Stimulated activated CD8-positive, alpha-beta memory T cell treated with anti-CD3 and anti-CD28 coated beads, Interleukin-4, amount 100 ng/mL, for 48 hours (primary cell): ENCODE measurements at places on chromosomes 4 and X.

DNA sequence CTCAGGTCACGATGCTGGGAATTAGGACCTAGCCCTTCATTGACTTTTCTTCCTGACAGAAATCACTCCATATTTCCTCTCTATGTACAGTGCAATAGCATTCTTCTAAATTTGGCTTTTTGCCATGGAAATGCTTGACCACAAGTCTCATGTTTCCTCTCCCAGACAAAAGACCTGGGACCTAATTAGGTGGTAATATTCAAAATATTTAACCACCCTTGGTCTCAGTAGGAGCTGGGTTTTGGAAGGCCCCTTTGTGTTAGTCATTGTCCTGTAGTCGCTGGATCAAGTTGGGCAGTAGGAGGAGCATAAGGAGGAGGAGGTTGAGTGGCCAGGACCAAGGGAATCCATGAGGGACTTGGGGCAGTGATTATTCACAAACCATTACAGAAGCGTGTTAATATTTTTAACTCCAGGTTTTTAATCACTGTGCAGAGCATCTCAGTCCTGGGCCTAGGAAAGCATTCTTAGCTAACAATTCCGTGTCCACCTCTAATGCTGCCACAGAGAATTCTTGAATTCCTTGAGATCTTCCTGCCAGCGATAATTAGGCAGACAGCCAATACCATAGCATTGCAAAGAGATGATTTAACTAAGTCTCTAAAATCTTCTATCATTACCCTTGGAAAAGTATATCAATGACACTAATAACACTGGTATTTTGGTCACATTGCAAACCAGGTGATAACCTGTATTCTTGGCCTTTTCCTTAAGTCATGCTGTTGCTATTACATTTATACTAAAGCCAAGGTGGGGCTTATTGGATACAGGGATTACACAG is 25.0 kb upstream of the SHROOM4 start:
- DNase-seq, result no peak

DNA sequence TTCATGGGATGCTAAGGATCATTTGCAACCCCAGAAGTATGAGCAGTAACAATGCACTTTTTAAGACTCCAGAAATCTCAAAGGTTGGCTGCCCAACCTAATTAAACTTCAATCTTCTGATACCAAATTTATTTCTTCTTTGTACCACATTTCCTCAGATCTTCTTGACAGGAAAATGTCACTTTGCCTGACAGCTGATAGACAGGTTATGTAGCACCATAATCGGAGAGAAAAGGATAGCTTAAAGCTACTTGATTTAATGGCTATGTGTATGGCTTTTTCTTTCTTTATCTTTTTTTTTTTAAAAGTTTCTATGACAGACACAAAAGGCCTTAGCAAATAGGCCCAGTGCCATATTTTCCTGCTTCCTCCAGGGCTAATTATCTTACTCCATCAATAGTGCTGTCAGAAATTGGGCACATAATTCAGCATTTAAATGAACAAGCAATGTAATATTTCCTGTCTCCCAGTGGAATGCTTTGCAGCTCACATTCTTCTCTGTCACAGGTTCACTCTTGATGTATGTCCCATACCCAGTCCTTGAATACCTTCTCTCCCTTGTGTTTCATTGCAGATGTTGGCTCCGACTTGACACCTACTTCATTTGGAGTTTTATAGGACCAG is 795.7 kb downstream of the ADGRL3 start:
- DNase-seq, result no peak

- no peak for DNase-seq
These were observed 464.3 kb downstream of the TMA16 start for GRCh38 chr4:163958751-163959150.

- DNase-seq, result peak; percentile 23
These were observed 43.5 kb downstream of the SRPX2 start for GRCh38 chrX:100687546-100687945.

GRCh38 chr4:141006242-141006802 is 126.9 kb downstream of the RNF150 start:
- DNase-seq, result no peak

DNA sequence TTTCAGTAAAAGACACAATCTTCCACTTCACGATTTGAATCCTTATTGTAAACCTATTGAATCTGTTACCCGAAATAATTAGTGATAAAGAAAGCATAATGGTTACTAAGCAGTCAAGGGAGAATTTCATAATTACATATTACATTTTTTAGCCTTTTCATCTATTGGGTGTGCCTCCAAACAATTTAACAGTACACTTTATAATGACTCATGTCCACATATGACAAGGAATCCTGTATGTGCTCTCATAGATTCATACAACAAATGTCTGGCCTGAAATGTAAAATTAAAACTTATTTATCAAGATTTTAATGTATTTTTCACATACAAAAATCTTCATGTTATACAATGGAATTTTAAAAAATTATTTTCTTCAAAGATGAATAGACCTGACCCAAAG is 39.4 kb downstream of the PPP3CA start:
- DNase-seq, result no peak
